ENCODE measurements at places on chromosomes 1 and 21.

- DNase-seq: no peak
Measured at GRCh38 chr1:233607252-233608119, 6.4 kb upstream of the KCNK1 start.

GRCh38 chr1:31511848-31512615 lies 64.3 kb upstream of the TINAGL1 start:
- no peak for DNase-seq

DNA sequence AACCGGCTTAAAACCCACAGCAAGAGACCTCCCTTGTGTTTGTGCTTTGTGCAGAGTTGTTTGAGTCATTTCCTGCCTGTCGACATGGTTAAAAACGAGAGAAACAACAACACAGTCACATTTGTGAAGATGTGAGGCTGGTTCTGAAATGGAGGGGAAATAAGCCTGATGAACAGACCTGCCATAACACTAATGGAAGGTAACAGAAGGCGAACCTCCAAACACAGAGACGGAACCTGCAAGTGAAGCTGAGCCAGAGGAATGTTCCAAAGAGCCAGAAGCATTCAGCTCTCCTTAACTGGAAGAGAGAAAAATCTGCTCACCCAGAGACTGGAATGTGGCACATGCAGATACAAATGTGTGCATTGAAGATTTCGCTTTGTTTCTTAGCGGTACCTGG lies 53.2 kb upstream of the RAVER2 start:
- DNase-seq: no peak

DNA sequence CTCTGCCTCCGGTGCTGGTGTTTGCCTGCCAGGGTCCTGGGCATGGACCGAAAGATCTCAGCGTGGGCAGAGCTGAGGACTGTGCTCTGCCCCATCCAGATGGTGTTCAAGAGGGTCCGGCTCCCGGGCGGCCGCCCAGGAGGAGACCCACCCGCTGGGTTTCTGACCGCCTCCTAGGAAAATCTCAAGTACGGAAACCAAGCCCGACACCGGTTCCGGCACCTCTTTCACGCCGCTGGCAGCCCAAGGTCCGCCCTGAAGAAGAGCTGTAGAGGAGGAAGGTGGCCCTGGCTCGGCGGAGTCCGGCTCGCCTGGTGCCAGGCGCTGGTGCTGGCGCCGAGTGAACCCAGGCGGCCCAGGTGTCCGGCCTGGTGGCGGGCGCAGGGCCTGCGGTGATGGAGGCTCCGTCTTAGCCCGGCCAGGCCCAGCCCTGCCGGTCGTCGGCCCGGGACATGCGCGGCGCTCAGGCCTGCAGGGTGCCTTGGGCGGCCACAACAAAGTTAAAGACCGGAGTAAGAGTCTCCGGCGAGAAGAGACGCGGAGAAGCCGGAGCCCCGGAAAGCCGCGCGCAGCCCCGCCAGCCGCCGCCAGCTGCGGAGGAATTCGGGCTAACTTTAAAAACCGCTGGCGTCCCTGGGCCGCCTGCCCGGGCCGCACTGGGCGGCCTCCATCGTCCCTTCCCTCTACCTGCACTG lies 1.5 kb downstream of the GRIK3 start:
- DNase-seq: no peak

DNA sequence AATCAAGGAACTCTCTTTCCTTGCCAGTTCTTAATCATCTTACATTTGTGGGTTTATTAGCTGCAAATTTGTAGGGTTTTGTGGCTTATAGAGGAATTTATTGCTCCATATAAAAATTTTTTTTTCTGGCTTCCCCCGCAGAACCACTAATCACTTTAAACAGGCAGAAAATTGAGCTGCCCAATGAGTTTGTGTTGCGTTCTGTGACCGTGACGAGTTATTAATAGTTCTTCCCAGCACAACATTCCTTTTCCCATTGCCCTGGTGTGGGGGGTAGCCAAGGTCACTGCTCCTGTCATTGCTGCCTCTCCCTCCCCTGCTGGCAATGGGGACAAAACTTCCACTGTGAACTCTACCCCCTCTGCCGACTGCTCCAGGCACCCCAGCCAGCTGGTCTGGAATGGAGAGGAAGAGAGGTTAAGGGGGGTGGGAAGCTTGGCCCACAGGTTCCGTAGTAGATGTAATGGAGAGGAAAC lies 55.1 kb downstream of the UBE2T start:
- no peak for DNase-seq

GRCh38 chr1:47031059-47031458 lies 7.6 kb downstream of the CYP4X1 start:
- DNase-seq: no peak

- DNase-seq: no peak
Measured at GRCh38 chr1:117573386-117574023, 32.3 kb upstream of the TENT5C start.

GRCh38 chr1:24683713-24684162 lies 40.6 kb downstream of the SRRM1 start:
- no peak for DNase-seq

GRCh38 chr1:158830904-158831507 lies at the start of gene MNDA:
Gene MNDA (plus strand): TSS chr1:158831351. CDS start chr1:158842154, 10,803 bp downstream.
- no peak for DNase-seq

DNA sequence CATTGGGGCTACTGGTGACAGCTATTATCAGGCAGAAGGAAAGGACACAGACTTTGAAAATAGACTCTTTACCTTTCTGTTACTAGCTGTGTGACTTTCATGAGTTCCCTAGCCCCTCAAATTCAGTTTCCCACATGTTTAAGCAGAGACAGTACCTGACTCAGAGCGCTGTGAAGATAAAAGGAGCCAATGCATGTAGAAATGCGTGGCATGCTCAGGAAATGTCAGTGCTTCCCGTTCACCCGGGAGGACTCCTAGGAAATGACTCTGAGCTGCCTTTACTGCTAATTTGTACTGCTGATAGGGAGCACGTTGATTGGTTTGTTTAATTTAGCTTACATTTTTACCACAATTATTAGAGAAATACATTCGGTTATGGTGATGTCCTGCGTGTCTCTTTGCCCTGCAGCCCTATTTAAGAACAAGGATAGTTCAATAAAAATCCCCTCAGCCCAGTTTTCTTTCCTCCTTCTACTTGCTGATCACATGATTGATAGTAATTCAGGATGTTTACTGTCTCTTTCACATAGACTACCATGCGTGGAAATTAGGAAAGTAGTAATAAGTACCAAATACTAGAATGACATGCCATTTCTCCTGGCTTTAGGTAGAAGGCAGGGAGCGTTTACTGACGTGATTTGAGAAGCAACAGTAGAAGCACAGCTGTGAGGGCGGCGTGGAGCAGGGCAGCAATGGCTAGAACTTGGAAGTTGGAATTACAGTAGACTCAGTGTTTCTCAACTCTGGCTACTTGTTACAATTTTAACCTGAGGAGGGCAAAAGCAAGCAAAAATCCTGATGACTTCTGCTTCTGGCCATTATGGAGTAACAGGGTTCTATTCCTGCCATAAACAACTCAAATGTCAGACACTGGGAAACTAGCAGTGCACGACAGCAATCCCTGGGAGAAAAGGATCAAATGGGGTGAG lies 15.9 kb downstream of the PDIK1L start:
- DNase-seq: no peak

- no peak for DNase-seq
Measured at GRCh38 chr1:85734931-85735330, 26.7 kb upstream of the ZNHIT6 start.

All from caudate nucleus (tissue), 63 donors.